Activated CD4-positive, alpha-beta T cell treated with anti-CD3 and anti-CD28 coated beads, Interleukin-2, Interleukin-4, amounts not matched to agents 100 ng/mL and 50 ng/mL, durations not matched to agents 16 hours and 8 hours (primary cell): ENCODE measurements at places on chromosomes 6 and 20.

DNA sequence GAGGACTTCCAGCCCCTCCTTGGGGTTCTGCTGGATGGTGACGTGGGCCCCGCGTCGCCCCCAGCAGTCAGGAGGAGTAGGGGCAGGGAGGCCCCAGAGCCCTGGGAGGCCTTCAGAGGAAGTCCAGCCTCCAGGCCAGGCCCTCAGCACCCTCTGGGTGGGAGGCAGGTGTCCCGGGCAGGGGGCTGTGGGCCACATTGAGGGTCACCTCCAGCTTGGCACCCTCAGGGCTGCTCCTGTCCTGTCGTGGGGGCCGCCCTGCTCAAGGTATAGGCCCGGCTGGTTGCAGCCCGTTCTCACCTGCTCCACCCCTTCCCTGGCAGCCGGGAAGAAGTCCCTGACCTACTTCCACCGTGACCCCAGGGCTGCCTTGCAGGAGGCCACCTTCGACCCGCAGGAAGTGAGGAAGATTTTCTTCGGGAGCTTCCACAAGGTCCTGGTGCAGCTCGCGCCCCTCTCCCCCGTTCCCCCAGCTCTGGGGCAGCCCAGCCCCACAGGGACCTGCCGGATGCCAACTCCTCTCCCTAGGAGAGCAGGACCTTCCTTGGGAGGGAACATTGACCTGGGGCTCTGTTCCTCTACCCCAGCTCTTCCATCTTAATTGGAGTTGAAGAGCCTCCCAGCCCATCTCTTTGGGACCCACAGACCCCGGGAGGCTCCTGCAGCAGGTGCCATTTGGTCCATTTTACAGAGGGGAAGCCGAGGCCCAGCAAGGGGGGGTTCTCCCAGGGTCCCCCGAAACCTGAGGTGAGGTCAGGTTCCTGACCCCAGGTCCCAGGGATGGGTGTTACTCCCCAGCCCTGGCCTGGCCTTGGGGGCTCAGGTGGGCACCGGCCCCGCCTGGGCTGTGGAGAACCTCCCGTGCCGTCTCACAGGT lies 26.4 kb downstream of the COL20A1 start:
- DNase-seq, result no peak

DNA sequence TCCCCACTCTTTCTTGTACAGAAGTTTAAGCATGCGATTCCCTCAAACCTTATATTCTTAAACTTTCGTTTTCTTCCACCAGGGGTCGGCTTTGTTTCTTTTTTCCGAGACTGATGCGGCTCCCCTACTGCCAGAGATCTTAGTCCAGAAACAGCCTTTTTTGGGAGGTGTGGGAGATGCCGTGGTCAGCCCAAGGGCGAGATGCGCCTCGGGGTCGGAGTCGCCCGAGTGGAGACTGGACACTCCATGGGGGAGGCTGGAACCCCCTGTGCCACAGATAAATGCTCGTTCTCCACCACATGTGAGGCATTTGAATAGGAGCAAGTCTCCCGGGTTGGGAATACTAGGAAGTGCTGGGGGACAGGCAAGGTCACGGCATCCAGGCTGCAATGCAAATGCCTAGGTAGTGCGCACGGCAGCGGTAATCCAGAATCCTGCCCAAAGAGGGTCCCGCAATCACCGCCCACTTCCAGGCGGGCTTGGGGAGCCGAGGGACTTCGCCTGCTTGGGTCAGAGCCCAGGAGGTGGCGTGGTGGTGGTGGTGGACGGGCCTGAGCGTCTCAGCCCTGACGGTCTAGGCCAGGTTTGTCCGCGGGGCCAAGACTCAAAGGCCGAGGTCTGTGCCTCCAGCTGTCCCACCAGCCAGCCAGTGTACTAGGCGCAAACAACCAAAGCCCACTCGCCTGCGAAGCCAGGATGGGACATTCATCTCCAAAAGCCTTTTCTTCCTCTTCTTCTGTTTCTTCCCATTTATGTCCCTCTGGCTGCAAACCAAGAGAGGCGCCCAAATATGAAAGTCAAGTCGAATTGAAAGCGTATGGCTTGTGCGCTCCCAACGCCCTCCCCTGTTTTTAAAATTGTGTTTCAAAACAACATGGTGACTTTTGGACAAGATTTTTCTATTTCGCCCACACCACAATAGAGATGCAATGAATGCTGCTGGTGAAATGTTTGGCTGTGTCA lies 39.3 kb upstream of the OSTM1 start:
- DNase-seq, result peak; percentile 37

DNA sequence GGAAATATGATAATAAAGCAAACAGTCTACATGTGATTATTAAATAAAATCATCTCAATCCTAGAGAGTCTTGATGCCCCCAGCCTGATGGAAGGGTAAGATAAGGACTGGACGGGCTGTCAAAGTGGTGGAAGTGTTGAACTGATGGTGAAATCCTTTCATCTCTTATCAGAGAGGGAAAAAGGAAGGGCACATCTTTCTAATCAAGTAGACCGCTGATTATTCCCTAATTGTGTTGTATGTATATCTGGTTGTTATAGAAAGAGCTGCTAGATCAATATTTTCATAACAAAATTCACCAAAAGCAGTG lies 184.5 kb downstream of the PDE7B start:
- no peak for DNase-seq

GRCh38 chr6:36678488-36679042 lies at the start of gene CDKN1A:
Gene CDKN1A, plus strand, starts transcription at chr6:36678714. Its CDS starts 5,388 bp downstream, at chr6:36684102.
- DNase-seq, result peak; percentile 86

GRCh38 chr6:110098511-110099116 lies 80.9 kb downstream of the WASF1 start:
- DNase-seq, result no peak
